ENCODE measurements at places on chromosomes 2 and 18.

GRCh38 chr2:111239107-111239506 lies 118.4 kb downstream of the BCL2L11 start:
- DNase-seq, result peak; percentile 54

GRCh38 chr18:70234667-70235459 lies 29.4 kb upstream of the RTTN start:
- peak; percentile 72 for DNase-seq

DNA sequence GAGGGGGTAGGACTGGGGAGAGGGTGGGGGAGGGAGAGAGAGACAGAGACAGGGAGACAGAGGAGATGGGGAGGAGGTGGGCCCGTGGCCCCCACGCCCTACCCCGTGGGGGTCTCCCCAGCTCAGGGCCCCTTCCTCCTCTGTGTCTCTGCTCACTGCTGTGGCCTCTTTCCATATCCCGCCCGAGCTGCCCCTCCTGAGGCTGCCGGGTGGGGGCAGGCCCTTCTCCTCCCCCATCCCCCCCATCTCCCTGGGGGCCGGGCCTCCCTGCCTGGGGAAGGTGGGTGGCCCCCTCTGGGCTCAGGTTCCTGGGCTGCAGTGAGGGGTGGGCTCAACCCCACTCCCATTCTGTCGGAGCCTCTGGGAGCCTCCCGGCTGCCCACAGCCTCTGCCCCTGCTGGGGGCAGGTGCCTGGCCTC lies 332 bp upstream of the PDCD1 start:
- DNase-seq, result no peak

DNA sequence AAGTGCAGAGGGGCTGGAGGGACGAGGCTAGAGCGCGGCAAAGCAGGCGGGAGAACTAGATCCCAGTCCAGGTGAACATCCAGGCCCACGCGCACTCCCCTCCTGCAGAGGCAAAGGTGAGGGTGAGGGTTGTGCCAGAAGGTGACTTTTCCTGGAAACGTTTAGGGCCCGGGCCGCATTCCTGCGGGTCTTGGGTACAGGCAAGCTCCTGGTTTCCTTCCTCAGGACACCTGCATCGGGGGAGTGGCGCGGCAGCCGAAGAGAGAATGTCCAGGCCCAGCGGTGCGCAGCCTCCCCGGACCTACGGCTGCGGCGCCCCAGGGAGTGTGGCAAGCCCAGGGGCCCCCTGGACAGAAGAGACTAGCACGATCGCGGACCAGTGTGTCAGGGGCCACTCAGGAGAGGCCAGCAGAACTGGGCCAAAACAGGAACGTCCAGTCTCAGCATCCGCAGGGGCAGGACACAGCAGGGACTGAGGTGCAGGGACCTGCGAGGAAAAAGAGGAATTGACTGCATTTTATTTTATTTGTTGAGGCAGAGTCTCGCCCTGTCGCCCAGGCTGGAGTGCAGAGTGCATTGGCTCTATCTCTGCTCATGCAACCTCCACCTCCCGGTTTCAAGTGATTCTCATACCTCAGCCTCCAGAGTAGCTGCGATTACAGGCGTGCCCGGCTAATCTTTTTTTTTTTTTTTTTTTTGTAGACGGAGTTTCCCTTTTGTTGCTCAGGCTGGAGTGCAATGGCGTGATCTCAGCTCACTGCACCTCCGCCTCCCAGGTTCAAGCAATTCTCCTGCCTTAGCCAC lies 8.7 kb upstream of the IMPA2 start:
- DNase-seq, result no peak
